ENCODE measurements at places on chromosomes 13 and 19. TPM values are rescaled to one million over a fixed set of nuclear protein-coding genes. Genes with fewer than 3 reads are reported as not detected.

Gene DGKH
- 21.3 TPM for total RNA-seq

Gene ACP7
- total RNA-seq = 0.43 TPM

Gene ZNF723
- total RNA-seq = not detected

Gene MIDN
- 12.8 TPM for total RNA-seq

Gene C19orf85
- not detected for total RNA-seq

Gene ZNF805
- 30.8 TPM for total RNA-seq

Gene RNF225
- total RNA-seq = 3.0 TPM

Gene KCNN4
- 24.8 TPM for total RNA-seq

Gene RAB20
- 9.6 TPM for total RNA-seq

Gene PIH1D1
- total RNA-seq = 148 TPM

Gene CGB5
- 0.24 TPM for total RNA-seq

Gene CIC
- total RNA-seq = 18.3 TPM

Gene ZNF382
- total RNA-seq = 5.3 TPM

Gene HPN
- total RNA-seq = 0.72 TPM

Gene AMER2
- total RNA-seq = not detected

Gene ZNF575
- not detected for total RNA-seq

Gene PTGIR
- not detected for total RNA-seq

Gene CYP4F2
- total RNA-seq = 1.7 TPM

Gene AP1M2
- 130 TPM for total RNA-seq

Gene CGB3
- not detected for total RNA-seq

Measured in tracheal epithelial cell (primary cell).